ENCODE measurements at places on chromosomes 11 and 22.

DNA sequence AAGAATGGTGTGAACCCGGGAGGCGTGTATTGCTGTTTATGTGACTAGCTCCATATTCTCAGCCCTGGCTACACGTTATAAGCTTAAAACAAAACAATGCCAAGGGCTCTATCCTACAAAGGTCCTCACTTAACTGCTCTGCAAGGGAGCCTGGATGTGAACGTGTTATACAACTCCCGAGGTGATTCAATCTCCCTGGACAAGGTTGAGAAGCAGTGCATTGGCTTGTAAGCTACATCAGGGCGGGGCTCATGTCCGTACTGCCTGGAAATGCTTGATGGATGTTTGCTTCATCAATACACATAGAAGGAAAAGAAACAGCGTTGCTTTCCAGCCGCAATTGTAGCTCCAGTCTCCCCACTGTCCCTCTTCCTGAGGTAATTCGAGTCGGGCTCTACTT is 256.9 kb upstream of the SYN3 start:
- DNase-seq, result no peak

DNA sequence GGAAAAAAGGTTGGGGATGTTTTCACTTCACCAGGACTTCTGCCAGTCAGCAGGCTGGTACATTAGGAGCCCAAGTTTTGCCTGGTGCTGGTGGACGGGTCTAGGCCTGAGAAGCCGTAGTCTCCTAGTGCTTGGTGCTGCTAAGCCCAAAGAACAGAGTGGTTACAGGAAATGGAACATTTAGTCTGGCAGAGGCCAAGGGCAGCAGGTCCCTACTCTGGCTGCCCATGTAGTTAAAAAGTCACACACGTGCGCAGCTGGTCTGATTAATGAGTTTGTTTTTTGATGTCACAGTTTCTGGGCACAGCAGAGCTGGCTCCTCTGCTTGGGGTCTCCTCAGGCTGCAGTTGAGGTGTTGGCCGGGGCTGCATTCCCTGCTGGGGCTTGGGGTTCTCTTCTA is 20.6 kb downstream of the BCR start:
- DNase-seq, result no peak

GRCh38 chr11:3201677-3202181 is 16.9 kb downstream of the MRGPRG start:
- no peak for DNase-seq

DNA sequence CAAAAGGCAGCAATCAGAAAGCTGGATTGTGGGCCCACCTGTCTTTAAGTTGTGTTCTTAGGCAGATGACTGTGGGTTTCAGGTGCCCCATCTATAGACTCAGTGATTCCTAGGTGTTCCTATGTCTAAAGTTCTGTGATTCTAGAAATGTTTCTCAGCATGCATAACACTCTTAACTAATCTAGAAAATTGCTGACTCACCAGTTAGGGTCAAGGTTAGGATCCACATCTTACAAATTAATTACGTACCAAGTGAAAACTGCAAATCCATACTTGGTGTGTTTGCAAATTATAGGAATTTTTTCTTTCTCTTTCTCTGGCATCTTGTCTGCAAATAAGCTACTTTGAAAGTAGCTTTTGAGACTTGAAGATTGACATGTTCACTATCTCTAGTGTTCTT is 7.7 kb downstream of the CECR2 start:
- no peak for DNase-seq

DNA sequence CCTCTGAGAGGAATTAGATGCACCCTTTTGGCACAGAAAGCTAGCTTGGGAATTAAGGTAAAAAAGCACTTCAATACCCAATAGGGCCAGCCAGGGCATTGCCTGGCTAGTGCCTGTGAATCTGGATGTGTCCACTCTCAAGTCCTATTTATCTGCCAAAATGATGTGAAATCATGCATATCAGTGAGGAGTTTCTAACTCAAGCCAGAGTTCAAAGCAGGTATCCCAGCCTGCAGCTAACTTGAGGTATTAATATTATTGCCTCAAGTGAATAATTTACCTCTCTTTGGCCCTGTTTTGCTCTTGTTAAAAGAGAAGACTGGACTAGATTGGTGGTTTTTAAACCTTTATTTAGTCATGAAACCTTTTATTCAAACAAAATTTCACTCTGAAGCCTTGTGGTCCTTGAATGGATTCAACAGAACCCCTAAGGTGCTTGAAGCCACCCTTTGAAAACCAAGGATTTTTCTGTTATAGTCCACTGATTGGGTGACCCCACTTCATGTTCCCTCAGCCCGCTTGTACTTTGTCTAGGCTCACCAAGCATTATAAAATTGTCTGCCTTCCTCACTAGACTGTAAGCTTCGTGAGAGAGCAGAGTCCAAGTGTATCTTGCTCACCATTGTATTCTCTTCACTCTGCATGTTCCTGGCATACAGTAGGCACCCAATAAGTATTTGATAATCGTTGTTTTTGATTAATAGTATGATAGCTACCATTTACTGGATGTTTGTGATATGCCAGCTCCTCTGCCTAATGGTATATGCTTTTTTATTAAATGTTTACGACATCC is 4.5 kb downstream of the RNF121 start:
- no peak for DNase-seq

DNA sequence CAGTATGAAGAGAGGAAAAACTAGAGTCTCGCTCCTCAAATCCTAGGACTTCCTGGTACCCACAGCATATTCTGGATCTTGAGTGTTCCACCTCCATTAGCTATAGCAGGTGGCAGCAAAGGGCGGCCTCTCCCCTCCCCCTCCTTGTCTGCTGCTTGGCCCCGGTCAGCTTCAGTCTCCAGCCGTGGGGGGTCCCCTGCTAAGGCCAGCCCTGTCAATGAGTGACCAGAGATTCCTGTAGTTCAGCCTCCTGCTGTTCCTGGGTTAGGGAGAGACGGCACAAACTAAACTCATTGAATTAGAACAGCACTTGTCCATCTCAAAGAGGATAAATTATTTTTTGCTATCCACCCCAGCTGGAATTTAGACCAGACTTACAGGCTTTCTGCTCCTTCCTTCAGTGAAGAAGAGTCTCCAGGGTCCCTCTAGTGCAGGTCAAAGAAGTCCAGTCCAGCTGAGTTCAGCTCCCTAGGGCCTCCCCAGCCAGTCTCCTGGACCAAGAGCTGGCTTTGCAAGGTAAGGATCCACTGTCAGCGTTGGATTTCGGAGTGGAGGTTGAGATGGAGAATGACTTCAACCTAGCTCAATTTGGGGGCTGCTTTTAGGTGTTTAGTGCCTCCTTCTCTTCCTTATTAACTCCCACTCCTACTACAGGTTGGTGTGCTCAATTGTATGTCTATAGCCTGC is 1.1 kb upstream of the PHLDB1 start:
- DNase-seq, result no peak

GRCh38 chr22:46289244-46289891 is 7.3 kb upstream of the GTSE1 start:
- no peak for DNase-seq

- DNase-seq, result no peak
Observed at GRCh38 chr22:48192920-48193319, 1430.5 kb downstream of the TBC1D22A start.

DNA sequence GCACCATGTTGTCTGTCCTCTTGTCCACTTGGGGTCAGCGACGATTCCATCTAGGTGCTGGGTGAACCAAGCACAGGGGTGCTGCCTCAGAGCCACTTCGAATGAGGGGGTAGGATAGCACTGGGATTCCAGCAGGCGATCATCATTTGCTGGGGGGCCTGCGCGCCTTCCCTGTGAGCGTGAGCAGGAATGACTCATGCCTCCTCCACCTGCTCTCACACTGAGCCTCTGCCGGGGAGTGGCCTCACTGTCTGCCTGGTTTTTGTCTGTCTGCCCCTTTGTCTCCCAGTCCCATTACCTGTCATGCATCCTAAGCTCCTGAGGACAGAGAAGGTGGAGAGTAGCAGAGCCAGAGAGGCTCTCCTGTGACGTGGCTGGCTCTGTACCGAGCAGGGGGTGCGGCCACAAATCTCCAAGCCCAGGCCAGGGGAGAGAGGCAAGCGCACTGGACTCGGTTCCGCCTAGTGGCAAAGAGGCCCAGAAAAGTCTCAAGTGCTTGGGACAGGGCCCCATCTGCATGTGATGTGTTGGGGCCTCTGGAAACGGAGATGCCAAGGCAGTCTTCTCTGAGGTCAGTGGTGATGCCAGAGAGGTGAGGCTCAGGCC is 30.8 kb downstream of the RSPH14 start:
- no peak for DNase-seq

DNA sequence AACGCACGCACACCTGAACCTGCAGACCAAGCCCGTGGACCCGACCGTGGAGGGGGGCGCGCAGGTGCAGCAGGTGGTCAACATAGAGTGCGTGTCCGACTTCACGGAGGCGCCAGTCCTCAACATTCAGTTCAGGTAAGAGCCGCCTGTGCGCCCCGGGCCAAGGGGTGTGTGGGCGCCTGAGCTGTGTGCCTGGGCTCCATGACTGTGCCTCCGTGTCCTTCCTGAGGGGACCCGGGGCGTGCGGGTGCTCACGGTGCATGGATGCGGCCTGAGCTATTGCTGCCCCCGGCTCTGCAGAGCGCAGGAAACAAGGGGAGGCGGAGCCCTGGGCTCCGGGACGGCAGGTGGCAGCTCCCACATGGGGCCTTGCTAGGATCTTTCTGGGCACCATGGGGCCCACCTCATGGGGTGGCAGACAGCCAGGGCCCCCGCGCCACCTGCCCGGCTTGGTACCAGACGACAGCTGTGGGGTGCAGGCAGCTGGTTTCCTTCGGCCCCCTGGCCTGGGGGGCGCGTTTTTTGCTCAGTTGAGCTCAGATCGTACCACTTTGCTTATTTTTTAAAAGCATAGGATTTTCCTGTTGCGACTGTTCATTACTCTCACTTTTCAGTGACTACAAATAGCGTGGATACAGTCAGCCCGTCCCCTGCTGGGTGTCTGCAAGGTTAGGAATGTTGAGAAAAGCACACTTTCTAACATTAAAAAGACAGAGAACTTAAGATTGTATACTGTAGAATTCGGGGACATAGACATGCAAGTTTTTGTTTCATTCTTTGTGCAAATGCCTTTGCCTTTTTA is 28.3 kb downstream of the MUC6 start:
- DNase-seq, result no peak

DNA sequence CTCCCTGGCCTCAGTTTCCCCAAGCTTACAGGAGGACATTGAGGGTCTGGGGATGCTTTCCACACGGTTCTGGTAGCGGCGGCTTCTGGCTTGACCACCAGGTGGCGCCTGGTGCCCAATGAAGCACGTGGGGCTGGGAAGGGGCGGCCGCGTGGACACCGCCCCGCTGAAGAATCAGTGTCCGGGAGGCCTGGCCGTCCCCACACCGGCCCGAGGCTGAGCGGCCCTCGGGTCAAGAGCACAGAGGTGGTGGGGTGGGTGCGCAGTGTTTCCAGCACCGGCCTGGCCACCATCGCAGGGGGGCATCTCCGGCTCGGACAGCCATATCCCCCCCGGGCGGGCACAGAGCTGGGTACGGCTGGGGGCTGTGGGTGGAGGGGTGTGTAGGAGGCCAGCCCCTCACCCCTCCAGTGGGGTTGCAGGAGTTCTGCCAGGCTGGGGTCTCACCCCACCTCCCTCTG is 27.8 kb upstream of the PPARA start:
- DNase-seq, result peak; percentile 67

- no peak for DNase-seq
Observed at GRCh38 chr11:70326365-70326811, 55.9 kb downstream of the PPFIA1 start.

- DNase-seq, result no peak
Observed at GRCh38 chr11:34791780-34792542, 124.2 kb downstream of the APIP start.

GRCh38 chr22:28608546-28608945 is 71.1 kb downstream of the TTC28 start:
- no peak for DNase-seq

DNA sequence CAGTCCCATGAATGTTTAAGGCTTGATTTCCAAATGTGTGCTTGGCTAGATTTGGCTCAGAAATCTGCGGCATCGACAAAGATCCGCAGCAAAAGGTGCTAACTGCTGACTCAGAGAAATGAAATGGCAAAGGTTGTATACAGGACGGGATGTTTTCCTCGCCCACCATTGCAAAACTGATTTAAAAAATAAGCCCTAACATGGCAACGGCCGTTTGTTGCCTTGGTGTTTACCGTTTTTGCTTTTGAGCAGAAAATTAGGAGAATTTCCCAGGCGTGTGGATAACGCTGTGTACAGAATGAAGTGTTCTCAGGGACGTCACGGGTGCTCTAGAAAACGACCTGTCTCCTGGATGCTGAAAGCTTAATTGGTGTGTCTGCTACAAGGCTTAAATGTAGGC is 70.2 kb downstream of the ARHGAP8 start:
- DNase-seq, result no peak

GRCh38 chr22:27046086-27046485 is 388.7 kb downstream of the MIAT start:
- DNase-seq, result no peak

DNA sequence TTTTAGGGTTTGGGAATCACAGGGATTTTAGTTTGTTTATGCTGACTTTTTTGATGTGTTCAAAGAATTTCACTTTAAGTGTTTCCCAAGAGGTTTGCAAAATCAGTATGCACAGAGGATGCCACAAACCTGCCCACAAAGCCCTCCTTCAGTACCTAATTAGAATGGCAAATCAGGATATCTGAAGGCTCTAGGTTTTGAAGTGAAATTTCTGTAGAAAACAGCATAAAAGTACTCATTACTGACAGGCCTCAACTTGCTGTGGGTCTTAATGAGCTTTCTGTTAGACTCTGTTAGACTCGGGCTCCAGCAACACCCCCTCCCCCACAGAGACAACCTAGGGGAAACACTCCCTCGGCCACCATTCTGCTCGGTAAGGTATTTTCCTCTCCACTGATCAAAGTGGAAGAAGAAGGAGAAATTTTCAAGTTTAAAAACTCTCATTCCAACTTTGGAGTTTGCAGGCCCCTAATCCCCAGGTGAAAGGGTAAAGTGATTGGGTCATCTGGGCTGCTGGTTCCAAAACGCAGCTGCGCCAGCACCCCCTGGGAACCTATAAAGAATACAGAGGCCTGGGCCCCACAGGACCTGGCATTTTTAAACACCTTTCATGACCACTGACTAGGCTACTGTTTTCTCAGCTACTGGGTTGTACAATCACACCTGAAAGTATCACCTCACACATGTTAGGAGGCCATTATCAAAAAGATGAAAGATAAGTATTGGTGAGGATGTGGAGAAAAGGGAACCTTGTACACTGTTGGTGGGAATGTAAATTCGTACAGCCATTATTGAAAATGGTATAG is 67.5 kb downstream of the PLEKHA7 start:
- DNase-seq, result no peak

DNA sequence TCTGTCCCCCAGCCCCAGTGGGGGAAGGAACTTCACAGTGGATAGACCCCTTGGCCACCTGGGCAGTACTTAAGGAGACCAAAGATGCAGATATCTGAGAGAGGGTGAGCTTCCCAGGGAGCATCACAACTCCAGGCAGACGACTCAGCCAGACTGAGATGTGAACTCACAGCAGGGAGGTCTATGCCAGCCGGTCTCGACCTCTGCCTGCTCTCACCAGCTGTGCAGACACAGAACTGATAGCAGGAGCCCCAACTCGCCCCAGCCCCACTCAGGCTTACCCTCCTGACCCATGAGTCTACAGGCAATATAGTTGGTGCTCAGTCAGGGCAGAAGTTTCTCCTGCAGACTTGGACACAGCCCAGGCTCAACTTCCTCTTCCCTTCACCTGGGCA is 29.7 kb upstream of the ACCSL start:
- DNase-seq, result no peak

GRCh38 chr11:71181566-71181965 is 70.8 kb downstream of the SHANK2 start:
- DNase-seq, result no peak
